ENCODE measurements at places on chromosomes 12 and 14.

DNA sequence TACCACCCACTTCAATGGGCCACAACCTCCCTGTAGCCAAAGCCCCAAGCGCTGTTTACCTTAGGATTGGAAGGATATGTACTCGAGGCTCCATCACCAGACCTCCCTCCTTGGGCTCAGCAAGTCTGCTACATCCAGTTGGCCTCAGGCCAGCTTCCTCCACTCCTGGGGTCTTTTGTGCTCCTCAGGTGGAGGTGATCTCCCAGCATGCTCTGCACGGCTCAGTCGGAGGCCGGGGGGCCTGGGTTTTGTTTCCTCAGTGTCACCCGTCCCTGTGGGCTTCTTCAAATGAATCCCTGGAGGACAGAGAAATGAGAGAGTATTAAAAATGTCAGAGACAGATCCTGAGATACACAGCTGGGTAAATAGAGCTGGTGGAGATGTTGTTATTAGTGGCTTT, 723.1 kb upstream of the TBX3 start:
- no peak for DNase-seq

DNA sequence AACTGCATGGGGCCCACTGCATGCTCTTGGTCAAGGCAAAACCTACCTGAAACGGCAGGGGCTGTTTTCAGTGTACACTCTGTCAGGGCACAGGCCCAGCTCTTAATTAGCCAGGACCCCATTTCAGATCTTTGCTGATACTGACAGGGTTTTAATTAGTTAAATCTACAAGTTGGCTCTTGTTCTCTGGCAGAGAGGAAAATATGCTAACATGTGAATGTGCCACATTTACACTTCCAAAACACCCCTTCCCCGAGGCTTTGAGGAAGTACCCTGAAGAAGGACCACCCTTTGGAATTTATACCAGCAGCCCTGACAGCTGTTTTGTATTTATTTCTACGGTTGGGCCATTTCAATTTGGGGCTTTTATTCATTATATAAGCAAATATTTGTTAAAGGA, 66.3 kb downstream of the OTX2 start:
- DNase-seq, result no peak

DNA sequence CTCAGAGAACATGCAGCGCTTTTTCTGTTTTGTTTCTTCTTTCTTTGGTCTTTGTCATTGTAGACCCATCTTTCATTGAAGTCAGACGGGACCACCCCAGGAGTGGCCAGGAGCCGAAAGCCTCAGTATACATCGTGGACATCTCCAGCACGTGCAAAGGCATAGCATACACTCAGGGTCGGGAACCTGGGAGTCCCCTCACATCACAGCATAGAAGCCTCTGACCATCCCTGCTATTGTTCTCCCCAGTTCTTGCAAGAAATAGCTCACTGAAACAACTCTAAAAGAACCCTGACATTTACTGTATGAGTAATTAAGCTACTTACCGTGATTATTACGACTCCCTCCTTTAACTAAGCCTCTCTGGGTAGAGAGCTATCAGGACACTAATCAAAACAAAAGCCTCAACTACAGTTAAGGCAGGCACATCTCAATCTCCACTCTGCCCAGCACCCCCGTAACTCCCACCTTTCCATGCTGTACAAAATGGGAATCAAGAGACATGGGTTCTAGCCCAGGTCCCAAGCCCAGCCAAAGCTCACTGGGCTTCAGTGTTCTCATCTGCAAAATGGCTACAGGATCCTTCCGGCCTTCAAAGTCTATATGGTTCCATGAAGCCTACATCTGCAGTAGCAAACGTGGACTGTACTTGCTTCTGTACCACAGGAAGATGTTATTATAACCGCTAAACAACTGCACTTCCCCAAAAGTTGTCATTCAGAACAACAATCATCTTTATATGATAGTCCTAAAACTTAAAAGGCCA, 6.7 kb downstream of the CCDC88C start:
- peak; percentile 22 for DNase-seq

GRCh38 chr14:89027097-89027740, 202.8 kb downstream of the TTC8 start:
- peak; percentile 28 for DNase-seq

DNA sequence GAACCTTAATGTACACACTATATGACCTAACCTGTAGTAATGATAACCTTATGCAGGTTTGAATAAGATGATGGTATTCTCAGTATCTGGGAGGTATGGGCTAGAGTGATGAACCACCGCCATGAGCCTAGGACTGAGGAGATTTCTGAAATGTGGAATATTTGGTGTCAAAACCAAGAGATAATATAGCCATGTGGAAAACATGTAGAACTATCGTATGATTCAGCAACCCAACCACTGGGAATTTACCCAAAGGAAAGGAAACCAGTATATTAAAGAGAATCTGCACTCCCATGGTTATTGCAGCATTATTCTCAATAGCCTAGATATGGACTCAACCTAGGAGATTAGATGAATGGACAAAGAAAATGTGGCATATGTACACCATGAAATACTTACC, 271.7 kb upstream of the BTG1 start:
- DNase-seq, result no peak

DNA sequence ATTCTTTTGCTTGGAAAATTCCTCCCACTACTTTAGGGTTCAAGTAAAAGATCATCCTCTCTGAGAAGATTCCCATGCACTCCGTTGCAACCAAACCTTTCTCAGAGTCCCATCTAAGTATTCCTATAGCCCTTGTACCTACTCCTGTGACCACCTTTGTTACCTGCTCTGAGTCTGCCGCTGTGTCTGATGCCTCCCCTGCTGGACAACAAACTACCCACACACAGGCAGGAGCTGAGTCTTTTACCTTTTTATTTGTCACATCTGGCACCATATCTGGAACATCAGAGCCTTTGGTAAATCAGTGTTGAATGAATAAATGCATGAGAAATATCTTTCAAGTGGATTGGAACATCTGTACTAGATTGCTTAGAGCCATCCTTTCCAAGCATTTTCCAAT, 82.1 kb upstream of the FLRT2 start:
- DNase-seq, result no peak

GRCh38 chr12:104747330-104747729, 210.8 kb downstream of the SLC41A2 start:
- no peak for DNase-seq

DNA sequence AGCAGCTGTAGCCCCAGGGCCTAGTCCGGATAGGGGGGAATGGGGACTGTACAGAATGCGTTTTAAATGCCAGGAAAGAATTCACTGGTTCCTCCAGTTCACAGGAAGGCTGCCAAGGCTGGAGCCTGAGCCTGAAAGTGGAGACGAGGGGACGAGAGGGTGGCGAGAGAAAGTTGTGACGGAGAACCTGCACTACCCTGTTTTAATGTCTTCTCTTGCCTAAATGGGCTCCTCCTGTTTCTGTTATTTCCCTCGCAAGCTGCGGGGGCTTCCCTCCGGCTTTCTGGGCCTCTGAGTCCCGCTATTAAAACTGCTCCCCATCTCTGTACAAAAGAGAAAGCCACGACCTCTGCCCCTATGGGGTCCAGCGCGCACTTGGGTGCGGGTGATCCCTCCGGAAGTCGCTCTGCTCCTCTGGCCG, 4.5 kb downstream of the C1QL4 start:
- no peak for DNase-seq

GRCh38 chr12:131471271-131471905, 239.5 kb upstream of the SFSWAP start:
- no peak for DNase-seq

- DNase-seq, result no peak
These were observed 620 bp downstream of the TMTC1 start for GRCh38 chr12:29782871-29783772.

GRCh38 chr12:31959701-31960391, 631 bp downstream of the RESF1 start:
- peak; percentile 68 for DNase-seq

DNA sequence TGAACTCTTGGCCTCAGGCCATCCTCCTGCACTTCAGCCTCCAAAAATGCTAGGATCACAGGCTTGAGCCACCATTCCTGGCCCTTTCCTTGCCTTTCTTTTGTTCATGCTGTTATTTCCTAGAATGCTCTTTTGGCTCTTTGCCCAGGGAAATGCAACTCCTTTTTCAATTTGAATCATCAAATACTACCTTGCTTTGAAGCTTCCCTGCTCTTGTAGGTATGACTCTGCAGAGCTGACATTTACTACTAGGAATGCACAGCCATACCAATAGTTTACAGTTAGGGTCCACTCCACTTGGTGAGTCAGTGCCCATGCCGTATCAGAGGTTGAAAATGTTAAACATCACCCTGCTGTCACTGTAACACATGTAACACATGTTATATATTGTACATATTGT, 107.0 kb upstream of the CRY1 start:
- DNase-seq, result no peak

DNA sequence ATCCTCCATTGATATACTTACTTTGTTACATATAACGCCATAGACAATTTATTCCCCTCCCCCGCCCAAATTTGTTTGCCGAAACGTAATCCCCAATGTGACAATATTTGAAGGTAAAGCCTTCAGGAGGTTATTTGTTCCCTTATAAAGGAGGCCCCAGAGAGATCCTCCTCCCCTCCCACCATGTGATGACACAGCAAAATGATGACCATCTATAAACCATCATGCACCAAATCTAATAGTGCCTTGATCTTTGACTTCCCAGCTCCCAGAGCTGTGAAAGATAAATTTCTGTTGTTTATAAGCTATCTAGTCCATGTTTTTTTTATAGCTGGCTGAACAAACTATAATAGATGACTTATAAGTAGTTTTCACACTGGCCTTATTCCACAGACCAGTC, 122.2 kb downstream of the PTPRO start:
- DNase-seq, result no peak

DNA sequence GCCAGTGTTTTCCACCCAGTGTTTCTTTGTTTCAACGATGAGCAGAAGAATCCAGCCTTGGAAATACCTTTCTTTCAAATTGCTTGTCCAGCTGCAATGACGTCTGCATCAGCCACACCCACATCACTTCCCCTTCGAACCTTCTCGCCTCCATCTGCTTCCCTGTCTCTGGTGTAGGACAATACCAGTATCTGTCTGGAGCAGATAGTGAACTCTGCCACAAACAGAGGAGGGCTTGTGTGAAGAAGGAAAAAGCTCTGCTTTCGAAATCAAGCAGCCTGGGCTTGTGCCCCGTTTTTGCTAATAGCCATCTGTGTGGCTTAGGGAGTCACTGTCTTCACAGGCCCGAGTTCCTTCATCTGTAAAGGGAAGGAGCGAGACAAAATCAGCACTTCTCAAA, 415.4 kb downstream of the ZFP36L1 start:
- DNase-seq, result no peak

- DNase-seq, result no peak
These were observed 322.7 kb upstream of the RTL1 start for GRCh38 chr14:101226265-101226602.

DNA sequence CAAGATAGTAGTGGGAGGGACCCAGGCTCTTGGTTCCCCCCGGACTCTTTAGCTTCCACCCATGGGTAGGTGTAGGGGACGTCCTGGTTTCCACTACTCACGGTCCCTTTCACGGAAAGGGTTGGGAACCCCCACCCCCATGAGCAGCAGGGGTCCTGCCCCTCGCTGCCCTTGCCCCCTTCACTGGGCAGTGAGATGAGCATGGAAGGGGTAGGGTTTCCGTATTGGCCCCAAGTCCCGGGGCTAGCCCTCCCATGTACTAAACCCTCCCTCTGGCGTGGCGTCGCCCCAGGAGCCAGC, 12.7 kb downstream of the AGAP2 start:
- no peak for DNase-seq

GRCh38 chr14:102507081-102507856, 2.3 kb downstream of the ANKRD9 start:
- DNase-seq, result no peak

- DNase-seq, result no peak
These were observed 15.7 kb upstream of the PTPRO start for GRCh38 chr12:15306605-15307004.
